Endothelial cell (in vitro differentiated cells): ENCODE measurements at places on chromosomes 3 and 15.

GRCh38 chr3:151330379-151330778 is 1.0 kb upstream of the P2RY13 start:
- DNase-seq = no peak

- DNase-seq = no peak
Observed at GRCh38 chr3:167675848-167676247, 22.1 kb upstream of the WDR49 start.

DNA sequence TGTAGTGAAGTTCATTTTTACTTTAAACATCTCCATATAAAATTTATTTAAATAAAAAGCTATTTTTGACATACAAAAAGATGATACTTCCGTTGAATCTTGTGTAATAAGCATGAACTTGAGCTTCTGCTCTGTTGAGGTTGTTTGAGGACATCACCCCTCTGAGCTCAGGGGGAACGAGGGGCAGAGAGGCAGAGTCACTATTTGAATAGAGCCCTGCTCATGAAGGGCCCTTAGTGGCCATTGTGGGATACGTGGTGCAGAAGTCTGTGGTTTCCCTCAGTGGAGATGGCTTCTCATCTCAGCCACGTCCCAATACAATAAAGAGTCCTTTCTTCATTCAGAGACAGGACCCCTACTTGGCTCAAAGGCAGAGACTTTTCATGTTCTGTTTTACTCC is 10.6 kb downstream of the CEMIP start:
- DNase-seq = no peak

DNA sequence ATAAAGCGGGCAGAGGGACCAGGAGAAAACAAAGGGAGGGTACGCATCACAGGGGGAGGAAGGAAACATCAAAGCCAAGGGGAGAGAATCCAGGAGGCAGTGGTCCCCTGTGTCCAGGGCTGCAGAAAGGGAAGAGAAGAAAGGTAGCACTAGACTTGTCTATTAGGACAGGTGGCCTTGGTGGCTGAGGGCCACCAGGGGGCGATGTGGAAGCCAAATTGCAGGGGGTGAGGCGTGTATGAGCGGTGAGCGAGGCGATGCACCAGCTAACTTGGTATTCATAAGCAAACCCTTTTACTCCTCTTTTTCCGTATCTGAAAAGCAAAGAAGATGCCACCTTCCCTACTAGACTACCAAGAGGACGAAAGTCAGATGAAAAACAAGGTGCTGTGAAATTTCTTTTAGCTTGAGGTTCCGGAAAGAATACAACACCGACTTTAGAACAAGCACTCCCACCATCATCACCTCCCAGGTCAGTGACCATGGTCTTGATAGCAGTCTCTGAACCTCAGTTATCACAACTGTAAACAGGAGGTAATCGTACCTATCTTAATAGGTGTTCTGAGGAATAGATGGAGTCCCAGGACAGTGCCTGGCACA is 654.4 kb upstream of the ADAMTS9 start:
- DNase-seq = peak; percentile 75

- no peak for DNase-seq
Observed at GRCh38 chr15:39456582-39457330, 124.1 kb upstream of the THBS1 start.

GRCh38 chr15:63906266-63906584 is 72.5 kb upstream of the HERC1 start:
- no peak for DNase-seq

GRCh38 chr3:193572426-193572908 is 17.8 kb upstream of the ATP13A4 start:
- peak; percentile 66 for DNase-seq

DNA sequence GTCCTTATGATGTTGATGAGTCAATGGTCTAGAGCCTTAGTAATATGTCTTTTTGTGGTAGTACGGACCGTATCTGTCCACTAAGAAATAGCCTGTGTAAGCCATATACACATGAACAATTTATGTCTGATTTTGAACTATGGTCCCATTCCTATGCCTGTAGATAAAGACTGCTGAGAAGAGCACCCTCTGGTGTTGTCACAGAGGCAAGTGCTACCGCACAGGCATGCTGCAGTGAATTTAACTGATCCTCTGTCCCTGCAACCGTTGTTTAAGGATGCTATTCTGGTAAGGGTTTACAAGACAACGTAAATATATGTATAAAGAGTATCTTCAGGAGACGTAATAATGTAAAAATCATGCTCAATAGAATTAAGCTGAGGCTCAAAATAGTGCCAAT is 170.7 kb downstream of the UBE3A start:
- no peak for DNase-seq

GRCh38 chr15:37824717-37825382 is 109.6 kb upstream of the TMCO5A start:
- DNase-seq = no peak

GRCh38 chr15:46681901-46682300 is 1035.4 kb upstream of the SEMA6D start:
- no peak for DNase-seq

- peak; percentile 28 for DNase-seq
Observed at GRCh38 chr15:82952158-82953081, at the start of gene HOMER2. Gene HOMER2, minus strand, starts transcription at chr15:82952720. Its CDS starts 185 bp downstream, at chr15:82952535.

DNA sequence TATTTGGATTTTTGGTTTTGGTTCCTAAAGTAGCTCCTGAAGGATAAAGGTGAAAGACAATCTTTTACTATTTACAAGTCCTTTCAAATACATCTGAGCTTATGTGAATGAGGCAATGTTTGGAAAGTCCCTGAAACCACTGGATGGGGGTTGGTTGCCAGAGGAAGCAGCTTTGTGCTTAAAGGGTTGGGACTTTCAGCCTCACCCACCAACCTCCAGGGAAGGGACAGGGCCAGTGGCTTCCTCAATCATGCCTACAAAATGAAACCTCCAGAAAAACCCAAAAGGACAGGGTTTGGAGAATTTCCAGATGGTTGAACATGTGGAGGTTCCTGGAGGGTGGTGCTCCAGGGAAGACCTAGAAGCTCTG is 20.9 kb upstream of the ABHD17C start:
- DNase-seq = no peak

- DNase-seq = no peak
Observed at GRCh38 chr3:87541723-87542122, 265.3 kb upstream of the POU1F1 start.

DNA sequence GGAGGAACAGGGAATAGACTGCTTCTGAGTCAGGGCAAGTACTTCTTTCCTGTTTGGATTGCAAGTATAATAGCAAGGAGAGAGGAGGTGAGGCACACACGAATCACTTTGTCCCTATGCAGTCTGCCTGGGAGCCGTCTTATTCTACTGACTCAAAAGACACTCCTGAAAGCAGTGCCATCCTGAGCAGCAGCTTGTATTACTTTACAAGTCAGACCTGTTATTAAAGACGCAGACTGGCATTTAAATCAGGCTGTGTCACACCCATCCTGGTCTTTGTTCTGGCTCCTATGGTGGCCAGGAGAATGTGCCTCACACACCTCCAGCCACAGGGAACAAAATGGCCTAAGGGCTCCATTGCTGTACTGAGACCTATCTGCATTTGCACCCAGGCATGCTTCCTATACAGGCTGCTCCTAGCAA is 17.9 kb upstream of the SQOR start:
- DNase-seq = no peak

GRCh38 chr3:57169108-57169507 is 4.0 kb upstream of the IL17RD start:
- DNase-seq = no peak

GRCh38 chr3:188007897-188008296 is 146.1 kb upstream of the LPP start:
- no peak for DNase-seq

- no peak for DNase-seq
Observed at GRCh38 chr3:78855190-78855589, 912.6 kb downstream of the ROBO1 start.

- no peak for DNase-seq
Observed at GRCh38 chr15:95929232-95929846, 401.2 kb upstream of the NR2F2 start.

DNA sequence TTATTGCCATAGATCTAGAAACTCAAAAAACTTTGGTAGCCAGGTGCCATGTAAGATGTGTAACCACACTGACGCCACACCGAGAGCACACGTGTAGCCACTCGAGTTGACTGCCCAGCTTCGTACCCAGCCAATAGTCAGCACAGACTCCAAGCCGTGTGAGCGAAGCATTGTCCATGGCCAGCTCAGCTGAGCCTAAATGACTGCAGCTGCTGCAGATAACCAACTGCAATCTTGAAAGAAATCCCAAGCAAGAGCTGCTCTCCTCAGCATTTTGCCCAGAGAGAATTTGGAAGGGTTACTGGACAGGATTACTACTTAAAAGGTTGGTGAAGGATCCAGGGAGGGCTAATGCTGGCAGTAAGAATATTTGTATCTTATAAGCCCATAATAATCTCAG is 193.0 kb upstream of the THRB start:
- DNase-seq = no peak

DNA sequence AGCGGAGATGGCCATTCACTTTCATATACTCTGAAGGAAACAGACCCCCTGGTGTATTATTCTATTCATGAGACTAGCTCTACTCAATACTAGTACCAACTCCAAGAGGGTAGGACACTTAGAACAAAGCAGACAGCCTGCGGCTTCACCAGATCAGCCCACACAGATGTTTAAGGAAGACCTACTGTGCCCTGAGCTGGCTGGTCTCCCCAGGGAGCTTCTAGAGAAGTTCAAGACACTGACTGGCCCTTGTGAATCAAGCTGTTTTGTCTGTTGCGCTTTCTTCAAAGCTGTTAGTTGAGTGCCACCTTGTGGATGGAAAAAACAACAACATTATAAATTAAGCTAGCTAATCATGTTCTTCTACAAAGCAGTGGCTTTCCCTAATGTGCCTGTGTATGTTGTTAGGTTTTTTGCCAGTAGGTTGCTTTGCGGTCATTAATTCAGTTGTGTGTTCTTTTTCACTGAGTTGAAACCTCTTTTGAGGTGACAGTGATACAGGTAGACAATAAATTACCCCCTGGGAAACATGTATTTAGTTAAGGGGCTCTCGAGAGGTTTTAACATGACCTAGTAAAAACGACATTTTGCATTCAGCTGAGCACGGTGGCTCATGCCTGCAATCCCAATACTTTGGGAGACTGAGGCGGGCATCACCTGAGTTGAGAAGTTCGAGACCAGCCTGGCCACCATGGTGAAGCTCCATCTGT is 64.2 kb upstream of the MYZAP start:
- peak; percentile 27 for DNase-seq

- DNase-seq = no peak
Observed at GRCh38 chr15:88089024-88089620, 167.4 kb downstream of the NTRK3 start.

DNA sequence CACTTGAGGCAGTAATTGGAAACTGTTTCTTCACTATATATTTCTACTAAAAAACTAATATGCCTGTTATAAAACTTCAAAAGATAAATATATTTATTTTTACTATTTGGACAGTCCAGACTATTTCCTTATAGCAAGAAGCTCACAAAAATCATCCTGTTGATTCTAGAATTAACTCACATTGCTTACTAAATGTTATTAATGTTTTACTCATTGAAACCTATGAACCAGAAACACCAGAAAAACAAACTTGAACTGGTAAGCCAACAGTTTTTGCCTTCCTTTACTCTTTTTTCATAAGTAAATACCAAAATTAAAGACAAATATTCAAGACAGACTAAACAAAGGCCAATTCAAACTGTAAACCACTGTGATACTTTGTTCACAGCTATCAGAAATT is 26.4 kb downstream of the TOMM70 start:
- DNase-seq = no peak

DNA sequence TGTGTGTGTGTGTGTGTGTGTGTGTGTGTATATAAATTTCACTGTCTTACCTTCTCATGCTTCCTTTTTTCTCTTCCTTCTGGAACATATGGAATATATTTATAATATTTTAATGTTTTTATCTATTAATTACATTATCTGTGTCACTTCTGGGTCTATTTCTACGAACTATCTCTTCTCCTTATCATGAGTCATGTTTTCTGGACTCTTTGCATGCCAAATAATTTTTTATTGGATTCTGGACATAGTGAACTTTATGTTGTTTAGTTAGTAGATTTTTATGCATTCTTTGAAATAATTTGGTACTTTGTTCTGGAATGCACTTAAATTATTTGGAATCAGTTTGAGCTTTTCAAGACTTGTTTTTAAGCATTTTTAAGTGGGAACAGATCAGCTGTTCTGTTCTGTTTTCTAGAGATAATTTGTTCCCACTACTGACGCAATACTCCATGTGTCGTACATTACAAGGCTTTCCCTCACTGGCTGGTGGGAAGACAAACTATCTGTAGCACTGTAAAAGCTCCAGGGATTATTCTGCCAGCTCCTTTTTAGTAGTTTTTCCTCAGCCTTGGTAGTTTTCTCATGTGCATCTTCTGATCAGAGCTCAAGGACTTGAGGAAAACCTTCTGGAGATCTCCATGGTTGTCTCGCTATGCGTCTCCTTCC is 302.0 kb downstream of the CLSTN2 start:
- DNase-seq = no peak

- no peak for DNase-seq
Observed at GRCh38 chr3:152122851-152123250, 145.9 kb upstream of the MBNL1 start.

DNA sequence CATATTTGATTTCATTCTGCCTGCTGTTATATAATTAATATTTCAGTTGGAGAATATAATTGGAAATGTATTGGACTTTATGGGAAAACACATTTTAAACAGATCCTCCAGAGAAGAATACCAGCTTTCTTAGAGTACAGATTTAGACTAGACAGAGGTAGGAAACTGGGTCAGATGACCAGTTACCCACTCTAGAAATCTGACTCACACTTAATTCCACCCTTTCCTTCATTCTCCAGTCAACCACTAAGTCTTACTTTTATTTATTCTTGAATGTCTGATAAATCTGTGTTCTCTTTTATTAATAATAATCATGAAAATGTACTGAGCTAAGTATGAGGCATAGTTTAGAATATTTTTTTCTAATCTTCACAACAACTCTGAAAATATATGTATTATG is 110.7 kb downstream of the LRRC49 start:
- no peak for DNase-seq

DNA sequence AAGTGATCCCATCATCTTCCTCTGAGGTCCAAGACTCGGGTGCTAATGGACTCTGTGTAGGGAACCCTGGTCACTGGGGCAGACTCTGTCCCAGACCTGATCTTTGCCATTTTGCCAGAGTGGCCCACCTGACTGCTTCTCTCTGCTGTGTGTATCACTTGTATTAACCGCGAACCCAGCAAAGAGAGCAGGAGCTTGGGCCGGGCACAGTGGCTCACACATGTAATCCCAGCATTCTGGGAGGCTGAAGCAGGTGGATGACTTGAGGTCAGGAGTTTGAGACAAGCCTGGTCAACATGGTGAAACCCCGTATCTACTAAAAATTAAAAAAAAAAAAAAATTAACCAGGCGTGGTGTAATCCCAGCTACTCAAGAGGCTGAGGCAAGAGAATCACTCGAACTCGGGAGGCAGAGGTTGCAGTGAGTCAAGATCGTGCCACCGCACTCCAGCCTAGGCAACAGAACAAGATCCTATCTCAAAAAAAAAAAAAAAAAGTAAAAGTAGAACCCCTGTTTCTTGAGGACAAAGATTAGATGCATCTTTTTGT is 32.9 kb upstream of the CYP11A1 start:
- no peak for DNase-seq

- DNase-seq = no peak
Observed at GRCh38 chr3:17640466-17640865, 102.0 kb downstream of the TBC1D5 start.

- DNase-seq = no peak
Observed at GRCh38 chr15:71352125-71352524, 236.9 kb downstream of the THSD4 start.

- no peak for DNase-seq
Observed at GRCh38 chr3:42752961-42753360, 20.1 kb downstream of the CCDC13 start.

- DNase-seq = no peak
Observed at GRCh38 chr3:173743111-173743510, 345.6 kb downstream of the NLGN1 start.
